H1 (cell line): ENCODE measurements at places on chromosomes 5 and 9. TPM values are rescaled to one million over a fixed set of nuclear protein-coding genes. Genes with fewer than 3 reads are reported as not detected.
A peak's percentile ranks its signal among the peaks of the same experiment; 100 is the strongest.

GRCh38 chr9:70195456-70195855, 63.3 kb upstream of the SMC5 start:
- H3K4me1 ChIP-seq: no peaks in the 10 kb centered on the region
- H3K27ac ChIP-seq: no peak overlapping the region
- H3K36me3 ChIP-seq: no peaks in the 10 kb centered on the region
- no peak overlapping the region for H3K4me3 ChIP-seq

GRCh38 chr9:70390933-70391341, 23.5 kb downstream of the KLF9 start:
- no peak overlapping the region for H3K4me3 ChIP-seq
- no peak for DNase-seq
- H3K27ac ChIP-seq: no peak overlapping the region

GRCh38 chr5:158414780-158415179, 555.8 kb upstream of the CLINT1 start:
- no peaks in the 10 kb centered on the region for H3K36me3 ChIP-seq
- no peak for DNase-seq
- H3K4me3 ChIP-seq: no peak overlapping the region

DNA sequence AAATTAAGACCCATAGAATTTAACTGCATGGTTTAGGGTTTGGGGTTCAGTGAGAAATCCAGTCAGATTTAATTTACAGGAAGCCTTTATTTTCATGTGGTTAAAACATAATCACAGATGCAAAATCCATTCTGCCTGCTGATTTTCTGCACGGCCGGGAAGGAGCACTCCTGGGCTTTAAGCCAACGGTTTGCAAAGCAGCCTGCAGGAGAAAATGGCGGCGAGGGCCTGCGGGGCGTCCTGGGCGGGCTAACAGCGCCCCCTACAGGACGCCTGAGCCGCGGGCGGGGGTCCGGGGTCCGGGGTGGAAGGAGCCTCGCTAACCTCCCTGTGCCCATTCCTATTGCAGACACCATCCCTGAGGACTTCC, 47.6 kb downstream of the THBS4 start:
- DNase-seq: peak; percentile 93
- no peaks in the 10 kb centered on the region for H3K4me1 ChIP-seq
- H3K4me3 ChIP-seq: no peak overlapping the region
- H3K27me3 ChIP-seq: no peaks in the 10 kb centered on the region
- no peak overlapping the region for H3K27ac ChIP-seq
- no peaks in the 10 kb centered on the region for H3K36me3 ChIP-seq

DNA sequence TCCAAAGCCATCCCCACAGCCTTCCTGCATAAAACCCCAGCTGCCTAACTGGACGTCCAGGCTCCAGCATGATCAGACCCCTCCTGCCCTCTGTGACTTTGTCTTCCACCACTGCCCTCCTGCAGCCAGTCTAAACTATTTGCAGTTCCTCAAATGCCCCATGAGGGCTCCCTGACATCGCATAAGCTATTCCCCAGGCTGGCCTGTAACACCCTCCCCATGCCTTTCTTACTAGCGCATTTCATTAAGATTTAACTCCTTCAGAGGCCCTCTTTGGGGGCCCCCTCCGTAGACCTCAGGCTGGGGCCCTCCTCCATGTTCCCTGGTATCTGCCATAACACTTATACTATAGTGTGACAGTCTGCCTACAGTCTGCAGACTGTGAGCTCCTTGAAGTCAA, 15.5 kb upstream of the SMIM23 start:
- no peaks in the 10 kb centered on the region for H3K27me3 ChIP-seq
- no peak overlapping the region for H3K27ac ChIP-seq
- no peaks in the 10 kb centered on the region for H3K36me3 ChIP-seq
- H3K4me1 ChIP-seq: no peaks in the 10 kb centered on the region; the same call in 1 of the 2 replicates
- no peak overlapping the region for H3K4me3 ChIP-seq

DNA sequence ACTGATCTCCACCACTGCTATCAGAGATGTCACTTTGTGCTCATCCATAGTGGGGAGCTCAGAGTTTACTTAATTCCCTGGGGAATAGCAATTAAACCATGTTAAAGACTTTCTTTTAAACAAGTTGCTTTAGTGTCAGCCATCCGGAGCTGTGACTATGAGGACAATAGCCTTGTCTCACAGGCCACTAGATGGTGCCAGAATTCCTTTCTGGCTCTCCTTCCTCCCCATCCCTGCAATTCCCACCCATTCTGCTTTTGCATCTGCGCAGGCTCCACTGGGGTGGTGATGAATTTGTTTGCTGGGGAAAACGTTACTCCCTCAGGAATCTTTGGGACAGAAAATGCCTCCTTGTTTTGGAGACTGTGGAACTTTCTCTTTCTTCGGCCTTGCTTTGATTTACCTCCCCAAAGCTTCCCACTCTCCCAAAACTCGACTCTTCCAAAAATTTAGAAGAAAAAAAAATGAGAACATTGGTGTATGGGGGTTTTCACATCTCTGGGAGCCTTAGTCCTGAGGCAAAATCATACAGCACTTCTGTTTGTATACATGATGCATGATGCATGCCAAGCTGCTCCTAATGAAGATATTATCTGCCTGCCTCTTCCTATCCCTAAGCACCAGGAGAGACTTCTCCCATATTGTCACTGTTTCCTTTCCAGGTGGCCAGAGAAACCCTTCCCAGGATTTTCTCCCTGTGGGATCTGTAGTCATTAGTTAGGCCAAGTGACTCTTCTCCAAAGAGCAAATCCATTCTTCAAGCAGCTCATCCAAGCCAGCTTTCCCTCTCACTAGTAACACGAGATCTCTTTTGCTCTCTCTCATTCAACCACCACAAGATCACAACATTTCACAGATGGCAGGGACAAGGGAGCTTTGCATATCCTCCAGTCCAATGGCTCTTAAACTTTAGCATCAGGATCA, 466.1 kb downstream of the TLR4 start:
- H3K4me1 ChIP-seq: no peaks in the 10 kb centered on the region
- H3K36me3 ChIP-seq: no peaks in the 10 kb centered on the region

- H3K27ac ChIP-seq: no peak overlapping the region
- H3K36me3 ChIP-seq: peaks cover 4% of the 10 kb centered on the region; the same call in 1 of the 2 replicates
Measured at GRCh38 chr5:134656690-134657089, 8.1 kb downstream of the SEC24A start.

DNA sequence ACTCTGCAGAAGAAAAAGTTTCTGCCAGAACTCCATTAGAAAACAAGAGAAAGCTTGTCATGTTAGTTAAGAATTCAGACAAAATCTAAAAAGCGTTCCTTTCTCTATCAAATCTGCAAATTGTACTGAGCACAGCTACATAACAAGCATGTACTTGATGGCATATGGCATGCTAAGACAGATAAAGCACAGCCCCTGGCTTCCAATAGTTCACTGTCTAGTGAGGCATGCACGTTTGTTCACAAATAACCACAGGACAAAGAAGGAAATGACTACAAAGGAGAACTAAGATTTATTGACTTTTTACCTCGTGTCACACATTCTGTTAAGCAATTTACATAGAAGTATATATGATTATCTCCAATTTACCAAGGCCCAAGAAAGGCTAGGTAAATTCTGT, 518.2 kb upstream of the TLE4 start:
- H3K36me3 ChIP-seq: no peaks in the 10 kb centered on the region
- no peaks in the 10 kb centered on the region for H3K27me3 ChIP-seq
- no peak for DNase-seq
- H3K4me1 ChIP-seq: no peaks in the 10 kb centered on the region

The GPRIN1 gene
- 12.0 and 12.8 TPM in 2 replicates for total RNA-seq

The ITGA2 gene
- 7.2 and 7.7 TPM in 2 replicates for total RNA-seq

The SPINK7 gene
- not detected in 2 replicates for total RNA-seq

The PCDHGA6 gene
- total RNA-seq: 1.3 and 1.4 TPM in 2 replicates
